ENCODE measurements at places on chromosomes 4 and X.

DNA sequence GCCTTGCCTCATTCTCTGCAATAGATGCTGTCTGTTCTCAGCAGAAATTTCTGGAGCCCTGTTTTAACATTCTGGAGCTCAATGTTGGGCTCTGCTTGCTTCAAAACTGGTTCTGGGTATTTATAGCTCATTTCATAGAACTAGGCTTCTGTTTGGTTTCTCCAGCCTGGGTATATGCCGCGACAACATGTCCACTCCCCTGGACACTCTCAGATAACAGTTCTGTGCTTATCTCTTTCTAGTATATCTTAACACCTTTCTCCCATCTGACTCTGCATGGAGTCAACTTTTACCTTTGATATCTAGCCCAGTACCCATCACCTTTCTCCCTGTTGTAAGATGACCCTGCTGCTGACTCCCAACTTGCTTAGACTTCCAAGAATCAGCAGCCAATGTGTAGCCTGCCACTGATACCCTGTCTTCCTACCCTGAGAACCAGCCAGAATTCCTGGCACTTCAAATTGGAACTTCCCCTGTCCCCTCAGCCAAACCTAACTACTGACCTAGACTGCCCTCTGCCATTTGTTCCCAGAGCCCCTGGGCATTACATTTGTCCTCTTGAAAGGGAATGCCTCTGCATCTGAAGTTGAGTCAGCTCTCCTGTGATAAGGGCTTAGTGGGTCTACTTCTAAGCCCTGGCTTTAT, 20.6 kb downstream of the PAGE1 start:
- DNase-seq, result no peak

DNA sequence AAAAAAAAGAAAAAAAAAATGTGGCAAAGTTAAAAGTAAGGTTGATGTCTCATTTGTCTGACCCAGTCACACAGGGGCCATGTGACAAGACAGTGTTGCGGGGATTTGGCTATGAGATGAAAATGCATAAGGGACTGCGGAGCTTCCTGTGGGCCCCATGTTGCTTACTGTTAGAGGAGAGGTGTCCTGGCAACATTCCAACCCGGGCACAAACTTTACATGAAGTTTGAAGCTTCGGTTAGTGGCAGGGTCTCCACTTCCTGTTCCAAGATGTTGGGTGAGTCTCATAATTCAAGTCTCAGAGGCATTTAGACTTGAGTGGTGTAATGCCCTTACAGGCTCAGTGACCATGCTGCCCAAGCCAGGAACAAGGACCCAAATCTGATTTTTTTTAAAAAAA, 111.3 kb downstream of the MAML3 start:
- DNase-seq, result no peak

- DNase-seq, result no peak
Observed at GRCh38 chrX:2632533-2633504, 58.3 kb upstream of the CD99 start.

DNA sequence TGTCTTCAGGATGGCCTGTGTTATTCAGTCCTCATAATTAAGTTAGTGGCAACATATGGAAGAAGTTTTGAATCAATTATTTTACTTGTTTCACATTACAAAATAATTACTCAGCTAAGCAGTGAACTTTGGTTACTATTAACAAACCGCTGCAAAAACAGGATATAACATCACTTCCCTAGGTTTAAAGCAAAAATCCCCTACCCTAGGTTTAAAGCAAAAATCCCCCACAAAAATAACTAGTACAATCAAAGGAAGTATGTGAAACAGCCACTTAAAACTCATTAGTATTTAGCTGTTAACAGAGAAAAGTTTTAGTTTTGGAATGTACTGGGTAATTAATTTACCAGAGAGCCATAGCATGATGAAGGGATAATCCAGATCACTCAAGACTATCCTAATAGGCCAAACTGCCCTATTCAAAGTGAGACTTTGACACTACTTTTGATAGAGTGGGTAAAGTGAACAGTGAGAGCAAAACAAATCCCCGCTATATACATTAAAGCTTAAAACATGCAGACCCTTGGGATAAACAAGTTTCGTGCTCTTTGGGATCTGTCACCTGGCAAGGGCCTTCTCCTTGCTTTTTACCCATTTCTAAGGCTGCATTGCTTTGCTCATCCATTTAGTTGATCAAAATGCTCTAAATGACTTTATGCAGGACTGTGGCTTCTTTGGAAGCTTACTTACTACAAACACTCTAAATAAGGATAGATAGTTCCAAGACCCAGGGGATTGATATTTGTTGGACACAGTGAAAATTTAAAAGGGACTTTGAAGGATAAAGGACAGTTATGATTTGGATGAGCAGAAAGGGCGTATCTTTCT, 36.4 kb upstream of the GPR174 start:
- DNase-seq, result no peak

DNA sequence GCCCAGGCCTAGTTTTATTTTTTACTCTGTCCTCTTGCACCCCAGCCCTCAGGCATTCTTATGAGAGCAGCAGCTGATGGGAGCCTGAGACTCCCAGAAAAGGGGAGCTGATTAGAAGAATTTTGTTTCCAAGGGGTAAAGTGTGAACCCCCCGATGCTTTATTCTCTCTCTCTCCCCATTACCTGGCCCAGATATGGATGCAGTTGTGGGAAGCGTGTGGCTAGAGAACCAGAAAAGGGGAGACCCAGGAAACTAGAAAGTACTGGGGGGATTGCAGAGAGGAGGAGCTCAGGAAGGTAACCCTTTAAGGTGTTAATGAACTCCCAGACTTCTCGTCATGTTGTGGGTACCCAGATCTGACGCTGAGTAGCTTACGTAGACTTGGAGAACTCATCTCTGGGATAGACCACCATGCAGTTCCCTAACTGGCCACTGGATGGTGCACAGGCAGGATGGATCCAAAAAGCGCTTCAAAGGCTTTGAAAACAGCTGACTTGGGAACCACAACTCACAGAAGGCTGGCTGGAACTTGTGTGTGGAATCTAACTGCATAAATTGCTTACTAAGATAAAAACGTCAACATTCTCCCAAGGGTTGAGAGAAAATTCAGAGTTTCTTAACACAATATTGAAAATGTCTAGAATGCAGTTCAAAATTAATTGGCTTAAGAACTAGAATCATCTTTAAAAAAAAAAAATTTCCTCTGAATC, 64.7 kb downstream of the TBC1D14 start:
- DNase-seq, result peak; percentile 63

- DNase-seq, result peak; percentile 26
Observed at GRCh38 chr4:73311428-73311827, 52.8 kb upstream of the ANKRD17 start.

GRCh38 chr4:120773641-120774040, 148.9 kb downstream of the PRDM5 start:
- no peak for DNase-seq

- no peak for DNase-seq
Observed at GRCh38 chr4:95869961-95870500, 30.1 kb downstream of the PDHA2 start.

GRCh38 chr4:168550064-168550766, 53.4 kb downstream of the PALLD start:
- DNase-seq, result no peak

DNA sequence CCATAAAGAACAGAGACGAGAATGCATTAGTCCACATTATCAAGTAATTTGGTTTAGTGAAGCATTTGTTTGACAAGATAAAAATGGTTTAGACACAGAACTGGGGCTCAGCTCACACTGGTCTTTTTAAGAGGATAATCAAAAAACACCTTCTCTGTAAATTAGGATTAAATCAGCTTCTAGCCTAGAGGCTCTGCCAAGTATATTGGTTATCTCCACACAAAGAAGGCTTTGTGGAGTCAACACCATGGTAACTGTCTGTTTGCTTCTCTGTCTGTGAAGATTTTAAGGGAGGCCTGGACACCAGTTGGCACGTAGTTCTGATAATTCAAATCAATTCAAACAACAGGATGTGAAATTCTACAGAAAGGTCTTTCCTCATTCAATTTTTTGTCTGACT, 687.0 kb downstream of the DMD start:
- DNase-seq, result no peak

DNA sequence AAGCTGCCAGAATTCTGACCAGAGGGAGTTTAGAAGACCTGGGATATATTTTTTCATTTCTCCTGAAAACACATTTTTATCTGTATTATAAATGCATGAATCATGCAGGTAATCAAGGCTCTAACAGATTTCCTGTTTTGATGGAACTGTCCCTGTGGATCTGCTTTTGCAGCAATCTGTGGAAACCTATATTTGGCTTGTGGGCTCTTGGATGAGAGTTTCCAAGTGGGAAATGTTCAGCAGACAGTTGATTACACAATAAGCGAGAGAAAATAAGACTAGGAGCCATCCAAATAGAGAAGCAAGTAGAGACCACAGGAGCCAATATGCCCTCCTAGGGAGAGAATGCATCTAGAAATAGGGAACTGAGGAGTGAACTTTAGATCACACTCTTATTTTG, 105.0 kb downstream of the NDST3 start:
- no peak for DNase-seq

- DNase-seq, result no peak
Observed at GRCh38 chr4:185809121-185809520, 2.9 kb downstream of the SORBS2 start.

DNA sequence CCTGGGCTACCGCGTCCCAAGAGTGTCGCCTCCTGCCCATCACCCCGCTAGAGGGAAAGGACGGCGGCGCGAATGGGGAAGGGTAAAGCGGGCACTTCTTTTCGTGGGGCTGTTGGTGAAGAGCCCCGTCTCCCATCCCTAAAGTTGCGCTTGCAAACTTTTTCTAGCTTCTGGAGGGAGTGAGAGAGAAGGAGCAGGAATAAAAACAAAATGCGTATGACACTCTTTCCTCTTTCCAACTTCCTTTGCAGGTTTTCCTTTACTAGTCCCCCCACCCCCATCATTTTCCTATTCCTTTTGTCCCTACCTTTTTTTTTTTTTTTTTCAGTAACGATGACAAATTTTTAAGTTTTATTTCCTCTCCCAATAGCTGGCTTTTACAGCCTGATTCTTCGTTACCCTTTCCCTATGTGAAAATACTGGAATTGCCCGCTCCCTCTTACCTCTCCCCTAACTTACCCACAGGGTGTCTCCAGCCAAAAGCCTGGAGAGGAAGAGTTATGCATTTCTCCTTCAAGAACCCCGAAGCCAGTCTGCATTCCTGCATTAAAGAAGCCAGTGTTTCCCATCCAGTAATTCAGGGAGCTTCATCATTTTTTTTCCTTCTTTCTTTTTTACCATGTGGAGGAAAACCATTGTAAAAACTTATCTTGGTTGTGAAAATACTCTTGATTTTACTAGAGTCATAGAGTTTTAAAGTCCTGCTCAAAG, 613 bp upstream of the ARSJ start:
- DNase-seq, result no peak

DNA sequence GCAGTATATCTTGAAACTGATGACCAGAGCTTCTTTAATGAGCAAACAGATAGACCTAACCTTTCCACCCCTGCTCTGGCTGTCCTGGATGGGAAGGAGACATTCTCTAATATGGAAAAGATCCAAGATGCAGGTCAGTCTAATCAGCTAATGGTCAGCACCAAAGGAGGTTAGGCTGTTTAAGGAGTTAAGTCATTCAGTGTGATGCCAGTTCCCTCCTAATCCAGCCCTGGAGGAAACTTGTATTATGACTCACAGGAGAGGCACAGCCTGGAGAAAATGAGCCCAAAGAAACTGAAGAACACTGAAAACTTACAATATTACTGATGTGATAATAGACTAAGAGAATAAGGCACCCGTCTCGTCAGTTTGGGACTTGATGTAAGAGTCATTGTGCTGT, 323.0 kb downstream of the HNRNPD start:
- no peak for DNase-seq

DNA sequence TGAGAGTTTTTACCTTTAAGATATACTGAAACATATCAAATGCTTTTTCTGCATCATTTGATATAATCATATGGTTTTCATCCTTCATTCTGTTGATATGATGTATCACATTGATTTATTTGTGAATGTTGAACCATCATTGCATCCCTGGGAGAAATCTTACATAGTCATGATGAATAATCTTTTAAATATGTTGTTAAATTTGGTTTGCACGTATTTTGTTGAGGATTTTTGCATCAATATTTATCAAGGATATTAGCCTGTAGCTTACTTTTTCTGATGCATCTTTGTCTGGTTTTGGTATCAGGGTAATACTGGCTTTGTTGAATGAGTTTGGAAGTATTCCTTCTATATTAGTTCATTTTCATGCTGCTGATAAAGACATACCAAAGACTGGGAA, 541.4 kb downstream of the TLL1 start:
- DNase-seq, result no peak

DNA sequence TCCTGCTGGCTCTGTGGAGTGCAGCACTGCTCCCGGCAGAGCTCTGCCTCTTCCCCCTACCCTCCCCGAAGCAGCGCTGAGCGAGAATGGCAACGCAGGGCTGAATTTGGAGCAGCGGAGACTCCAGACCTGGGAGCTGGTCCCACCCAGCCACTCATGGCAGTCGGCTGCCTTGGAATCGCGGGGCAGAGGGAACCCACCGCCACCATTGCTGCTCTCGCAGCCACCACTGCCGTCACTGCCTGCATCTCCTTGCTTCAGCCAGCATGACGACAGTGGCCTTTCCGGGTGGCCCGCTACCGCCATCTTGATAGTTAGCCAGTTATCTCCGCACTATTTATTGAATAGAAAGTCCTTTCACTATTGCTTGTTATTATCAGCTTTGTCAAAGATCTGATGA, 321.5 kb upstream of the POU3F4 start:
- no peak for DNase-seq

DNA sequence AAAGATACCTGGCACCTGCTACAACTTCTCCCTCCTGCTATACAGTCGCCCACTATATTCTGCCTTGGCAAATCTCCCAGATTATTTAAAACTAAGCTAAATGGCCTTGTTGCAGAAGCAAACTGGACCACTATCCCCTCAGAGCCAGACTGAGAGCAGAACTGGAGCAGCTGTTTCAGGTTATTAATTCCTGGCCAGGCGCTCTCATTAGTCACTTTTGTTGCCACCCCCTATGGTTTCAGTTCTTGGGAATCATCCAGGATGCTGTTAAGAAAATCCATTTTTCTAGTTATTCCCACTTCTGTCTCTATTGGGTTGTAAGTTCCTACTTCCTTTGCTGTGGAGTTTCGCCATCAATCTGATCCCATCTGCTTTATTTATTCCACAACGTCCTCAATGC, 30.1 kb downstream of the ADGRA3 start:
- DNase-seq, result no peak

- no peak for DNase-seq
Observed at GRCh38 chr4:628311-628741, 3.0 kb downstream of the PDE6B start.

GRCh38 chr4:1531683-1532548, 125.7 kb upstream of the NKX1-1 start:
- no peak for DNase-seq

All from SW480 (cell line).